NCI-H2227 treated with DMSO at 0.1 percent for 48 hours (cell line): ENCODE measurements at places on chromosomes 2 and 18.

DNA sequence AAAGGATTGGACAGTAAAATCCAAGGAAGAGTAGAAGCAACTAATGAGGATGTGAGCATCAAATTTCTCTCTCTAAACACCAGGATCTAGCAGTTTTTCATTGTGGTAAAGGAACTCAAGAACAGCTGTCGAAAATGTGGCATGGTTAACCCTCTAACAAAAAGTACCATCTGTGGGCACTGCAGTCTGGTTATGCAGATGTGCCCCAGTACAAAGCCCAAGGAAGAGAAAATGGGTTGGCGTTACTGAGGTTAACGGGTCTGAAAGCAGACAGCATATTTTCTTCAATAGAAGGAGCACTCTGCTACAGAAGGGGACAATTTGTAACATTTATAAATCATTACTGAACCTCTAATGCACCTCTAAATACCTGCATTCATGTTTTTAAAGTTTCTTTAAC lies 253.0 kb upstream of the HNRNPA3 start:
- DNase-seq = peak; percentile 74

GRCh38 chr2:221337957-221338685 lies 234.0 kb downstream of the EPHA4 start:
- DNase-seq = no peak

DNA sequence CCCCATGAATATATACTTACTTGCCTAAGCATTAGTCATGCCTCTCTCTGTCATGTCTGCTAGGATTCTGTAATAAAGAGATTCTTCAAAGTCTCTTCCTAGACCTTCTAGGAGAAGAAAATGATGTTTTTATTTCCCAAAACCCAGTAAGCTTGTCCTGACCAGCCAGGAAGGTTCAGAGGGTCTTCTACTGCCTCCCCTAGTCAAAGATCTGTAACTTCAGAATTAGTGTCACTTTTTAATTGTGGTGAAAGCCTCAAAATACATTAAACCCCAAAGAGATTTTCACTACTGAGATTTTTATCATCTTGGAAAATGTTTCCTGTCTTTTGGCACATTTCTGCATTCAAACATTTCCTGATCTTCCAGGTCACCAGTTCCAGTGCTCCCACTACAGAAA lies 232.9 kb upstream of the STK17B start:
- DNase-seq = no peak

- DNase-seq = no peak
Observed at GRCh38 chr2:224041554-224041953, 2.5 kb upstream of the SERPINE2 start.

- DNase-seq = no peak
Observed at GRCh38 chr2:88606371-88607030, 20.8 kb downstream of the EIF2AK3 start.

DNA sequence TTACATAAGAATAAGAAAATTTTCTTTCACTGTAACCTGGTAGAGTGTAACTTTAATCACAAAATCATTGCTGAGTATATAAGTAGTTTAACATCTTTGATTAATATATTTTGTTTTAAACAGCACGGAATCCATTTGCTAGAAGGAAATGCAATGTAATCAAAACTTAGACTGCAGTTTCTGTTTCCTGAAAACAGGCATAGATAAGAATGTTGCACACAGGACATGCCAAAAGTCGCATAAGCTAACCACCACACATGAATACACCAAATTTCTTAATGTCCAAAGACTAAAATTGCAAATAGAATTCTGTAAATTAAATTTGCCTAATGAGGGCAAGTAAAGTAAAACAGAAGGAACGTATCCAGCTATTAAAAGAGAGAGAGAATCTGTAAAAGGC lies 51.0 kb upstream of the SERPINB2 start:
- no peak for DNase-seq

- DNase-seq = no peak
Observed at GRCh38 chr2:141767051-141767450, 363.8 kb downstream of the LRP1B start.

DNA sequence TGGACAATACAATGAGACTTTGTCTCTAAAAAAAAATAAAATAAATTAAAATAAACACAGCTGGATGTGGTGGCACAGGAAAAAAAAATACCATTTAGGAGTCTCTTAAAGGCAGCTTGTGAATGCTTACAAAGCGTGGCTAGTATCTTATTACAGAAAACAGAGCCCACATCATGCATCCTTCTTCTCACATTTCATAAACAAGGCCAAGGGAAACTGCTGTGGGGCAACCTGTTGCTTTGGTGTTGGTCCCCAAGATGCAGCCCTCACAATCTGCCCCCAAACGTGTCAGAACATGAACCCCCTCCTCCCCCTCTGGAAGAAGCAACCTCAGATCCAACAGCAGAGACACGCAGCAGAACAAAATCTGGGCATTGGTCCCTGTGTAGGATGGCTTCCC lies 2.6 kb downstream of the SLC14A1 start:
- DNase-seq = no peak

DNA sequence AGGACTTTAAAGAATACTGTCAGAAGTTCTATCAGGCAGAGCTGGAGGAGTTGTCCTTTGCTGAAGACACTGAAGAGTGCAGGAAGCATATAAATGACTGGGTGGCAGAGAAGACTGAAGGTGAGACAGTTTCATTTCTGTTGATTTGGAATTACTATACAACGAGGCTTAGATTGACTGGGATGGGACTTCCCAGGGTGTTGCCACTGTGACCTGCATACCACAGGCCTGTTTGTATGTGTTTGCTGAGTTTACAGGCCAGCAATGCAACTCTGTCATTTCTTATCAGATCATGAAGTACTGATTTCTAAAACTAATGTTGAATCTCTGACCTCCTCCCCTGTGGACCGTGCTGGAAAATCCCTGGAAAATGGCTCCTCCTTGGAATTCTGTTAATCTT lies 11.8 kb downstream of the SERPINB8 start:
- DNase-seq = no peak

GRCh38 chr2:112020561-112020960 lies 34.5 kb upstream of the TMEM87B start:
- no peak for DNase-seq

GRCh38 chr2:124662946-124663644 lies 638.0 kb downstream of the CNTNAP5 start:
- DNase-seq = no peak

DNA sequence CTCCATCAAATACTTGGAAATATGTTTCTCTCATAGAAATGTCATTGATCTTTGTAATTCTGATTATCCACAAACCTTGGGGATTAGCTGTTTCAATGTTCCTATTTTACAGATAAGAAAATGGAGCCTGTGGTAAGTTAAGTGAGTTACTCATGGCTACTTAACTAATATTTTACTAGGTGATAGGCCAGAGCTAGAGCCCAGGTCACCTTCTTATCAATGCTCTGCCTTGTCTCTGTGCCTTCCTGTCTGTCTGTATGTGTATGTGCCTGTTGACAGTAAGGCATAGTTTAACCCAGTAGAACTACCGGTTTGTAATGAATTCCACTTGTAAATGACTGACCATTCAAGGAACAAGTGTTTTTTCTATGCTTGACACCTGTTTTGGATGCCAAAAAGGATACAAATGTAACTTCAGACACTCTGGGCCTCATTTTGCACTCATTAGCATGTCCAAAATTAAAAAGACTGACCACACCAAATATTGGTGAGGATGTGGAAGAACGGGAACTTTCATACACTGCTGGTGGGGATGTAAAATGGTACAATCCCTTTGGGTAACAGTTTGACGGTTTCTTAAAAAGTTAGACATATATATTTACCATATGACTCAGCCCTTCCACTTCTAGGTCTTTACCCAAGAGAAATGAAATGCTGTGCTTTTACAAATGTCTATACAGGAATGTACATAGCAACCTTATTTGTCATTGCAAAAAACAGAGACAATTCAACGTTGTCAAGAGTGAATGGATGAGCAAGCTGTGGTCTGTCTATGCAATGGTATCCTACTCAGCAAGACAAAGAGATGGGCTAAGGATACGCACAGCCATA lies 19.6 kb upstream of the IL1A start:
- DNase-seq = no peak

- no peak for DNase-seq
Observed at GRCh38 chr2:169965495-169965894, 138.2 kb downstream of the UBR3 start.

GRCh38 chr2:40436093-40436475 lies 15.8 kb downstream of the SLC8A1 start:
- no peak for DNase-seq

DNA sequence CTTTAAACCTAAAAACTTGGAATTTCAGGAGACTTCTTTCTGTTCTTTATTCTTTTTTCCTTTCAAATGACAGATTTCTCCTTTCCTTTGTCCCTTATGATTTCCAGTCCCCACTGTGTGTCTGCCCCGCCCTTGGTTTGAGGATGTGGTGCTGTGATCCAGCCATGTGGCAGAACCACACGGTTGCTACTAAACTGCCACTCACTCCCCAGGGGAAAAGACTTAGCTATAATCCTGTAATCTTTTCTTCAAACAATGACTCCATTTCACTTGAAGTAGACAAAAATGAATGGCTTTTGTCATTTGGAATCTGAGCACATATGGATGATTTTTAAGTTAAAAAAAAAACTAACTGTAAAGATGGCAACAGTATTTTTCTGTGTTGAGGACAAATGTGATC lies 76.2 kb upstream of the STAM2 start:
- no peak for DNase-seq

- DNase-seq = no peak
Observed at GRCh38 chr2:6082625-6083018, 390.4 kb downstream of the SOX11 start.

- no peak for DNase-seq
Observed at GRCh38 chr2:173680574-173680973, 284.6 kb downstream of the SP3 start.

DNA sequence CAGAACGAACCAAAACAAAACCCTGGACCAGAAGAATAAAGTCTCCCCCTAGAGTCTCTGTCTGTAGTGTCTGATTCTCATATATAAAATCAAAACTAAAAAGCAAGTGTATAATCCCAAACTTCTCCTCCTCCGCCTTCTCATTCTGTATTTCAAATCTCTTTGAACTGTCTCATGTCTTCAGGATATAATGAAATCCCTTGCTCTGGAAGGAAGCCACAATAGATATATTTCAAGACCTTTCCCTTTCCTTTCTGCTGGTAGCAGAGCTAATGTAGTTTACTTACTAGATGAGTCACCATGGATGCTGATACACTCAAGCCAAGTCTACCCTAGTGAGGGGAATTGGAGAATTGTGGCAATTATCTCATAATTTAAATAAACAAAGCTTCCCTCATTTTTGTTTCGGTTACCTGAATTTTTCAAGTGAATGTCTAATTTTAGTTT lies 33.5 kb upstream of the CCDC93 start:
- DNase-seq = no peak

DNA sequence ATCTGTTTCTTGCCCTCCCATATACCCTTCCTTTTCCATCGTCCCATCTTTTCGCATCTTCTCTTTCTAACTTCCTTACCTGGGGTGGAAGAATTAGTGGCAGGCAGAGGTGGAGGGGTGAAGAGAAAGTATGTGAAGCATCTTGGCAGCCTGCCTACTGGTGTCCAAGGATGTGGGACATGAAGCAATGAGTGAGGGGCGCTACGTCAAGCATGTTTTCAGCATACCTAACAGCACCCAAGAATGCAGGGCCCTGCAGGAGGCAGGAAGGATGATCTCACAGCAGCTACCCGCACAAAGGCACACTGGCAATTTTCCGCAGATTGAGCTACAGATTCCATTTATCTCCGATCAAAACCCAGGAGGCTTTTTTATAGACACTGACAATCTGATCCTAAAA lies 42.2 kb downstream of the METTL4 start:
- no peak for DNase-seq

DNA sequence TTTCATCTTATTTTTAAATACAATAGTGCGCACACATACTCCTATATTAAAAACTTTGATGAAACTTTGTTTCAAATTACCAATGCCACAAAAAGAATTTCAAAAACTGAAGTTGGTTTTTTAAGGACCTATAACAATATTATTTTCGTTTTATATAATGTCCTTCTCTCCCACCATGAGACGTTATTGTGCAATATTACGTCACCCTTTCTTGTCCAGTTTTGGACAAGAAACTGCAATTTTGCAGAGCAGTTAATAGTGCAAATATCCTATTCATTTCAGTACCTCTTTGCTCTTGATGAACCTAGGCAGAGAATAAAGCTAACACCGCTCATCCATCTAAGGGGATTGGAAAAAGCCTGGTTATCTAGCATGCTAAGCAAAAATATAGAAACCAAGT lies 9.7 kb upstream of the ZNF516 start:
- DNase-seq = no peak

GRCh38 chr18:73976433-73976832 lies 171.2 kb downstream of the FBXO15 start:
- DNase-seq = no peak

DNA sequence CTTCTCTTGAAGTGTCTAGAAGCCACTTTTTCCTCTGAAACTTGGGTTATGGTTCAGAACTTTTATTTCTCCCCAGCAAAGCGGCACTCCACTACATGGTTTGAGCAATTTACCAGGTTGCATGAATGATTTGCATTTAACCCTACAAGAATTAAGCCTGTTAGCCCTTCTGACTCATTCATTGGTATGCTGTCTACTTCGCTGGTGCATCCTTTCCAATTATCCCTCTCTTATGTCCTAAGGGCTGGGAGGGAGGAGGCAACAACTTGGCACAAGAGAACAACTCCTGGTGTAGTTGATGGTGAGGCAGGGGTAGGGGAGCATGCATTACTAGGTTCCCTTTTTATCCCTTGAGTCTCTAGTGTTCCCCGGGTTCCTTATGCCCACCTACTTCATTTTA lies 293.4 kb upstream of the MEX3C start:
- no peak for DNase-seq

DNA sequence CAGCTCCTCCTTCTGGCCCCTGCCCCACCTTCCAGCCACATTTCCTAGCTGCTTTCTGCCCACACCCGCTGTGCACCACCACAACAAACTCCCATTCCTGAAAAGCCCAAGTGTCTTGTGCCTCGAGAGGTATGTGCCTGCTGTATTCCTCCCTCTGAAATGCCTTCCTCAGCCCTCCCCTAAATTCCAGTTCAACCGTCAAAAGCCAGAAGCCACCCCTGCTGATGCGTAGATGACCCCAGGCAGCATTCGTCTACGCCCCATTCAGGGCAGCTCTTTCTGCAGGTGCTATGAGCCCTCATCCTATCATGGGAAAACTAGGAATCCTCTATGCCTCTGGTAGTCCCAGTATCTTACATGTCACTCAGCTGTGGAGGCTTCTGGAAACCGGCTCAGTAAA lies 71.7 kb downstream of the DNMT3A start:
- DNase-seq = no peak

- peak; percentile 46 for DNase-seq
Observed at GRCh38 chr2:196113061-196113974, 44.7 kb upstream of the DNAH7 start.

DNA sequence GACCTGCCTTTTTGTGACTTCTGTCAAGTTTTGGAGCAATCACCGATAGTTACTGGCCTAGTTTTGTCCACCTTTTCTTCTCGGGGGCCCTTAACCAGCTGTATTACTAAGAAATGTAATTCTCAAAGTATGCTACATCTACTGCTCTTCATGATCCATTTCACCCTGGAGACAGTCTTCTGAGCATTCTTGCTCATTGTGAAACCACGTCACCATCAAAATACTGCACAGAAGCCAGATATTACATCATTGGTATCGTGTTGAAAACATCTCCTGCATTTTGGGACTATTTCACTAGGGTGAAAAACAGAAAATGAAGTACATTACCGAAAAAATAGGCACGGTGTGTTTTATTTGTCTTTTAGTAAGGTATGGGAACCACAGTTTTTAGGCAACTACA lies 11.7 kb downstream of the LYPD6B start:
- no peak for DNase-seq

- DNase-seq = no peak
Observed at GRCh38 chr2:74763962-74764428, 69.9 kb upstream of the HK2 start.

GRCh38 chr2:239730897-239731296 lies 294.2 kb downstream of the NDUFA10 start:
- no peak for DNase-seq

- no peak for DNase-seq
Observed at GRCh38 chr2:1937066-1937465, 192.8 kb upstream of the PXDN start.
